Activated CD4-positive, alpha-beta T cell treated with anti-CD3 and anti-CD28 coated beads for 24 hours (primary cell): ENCODE measurements at places on chromosomes 11 and 22.

DNA sequence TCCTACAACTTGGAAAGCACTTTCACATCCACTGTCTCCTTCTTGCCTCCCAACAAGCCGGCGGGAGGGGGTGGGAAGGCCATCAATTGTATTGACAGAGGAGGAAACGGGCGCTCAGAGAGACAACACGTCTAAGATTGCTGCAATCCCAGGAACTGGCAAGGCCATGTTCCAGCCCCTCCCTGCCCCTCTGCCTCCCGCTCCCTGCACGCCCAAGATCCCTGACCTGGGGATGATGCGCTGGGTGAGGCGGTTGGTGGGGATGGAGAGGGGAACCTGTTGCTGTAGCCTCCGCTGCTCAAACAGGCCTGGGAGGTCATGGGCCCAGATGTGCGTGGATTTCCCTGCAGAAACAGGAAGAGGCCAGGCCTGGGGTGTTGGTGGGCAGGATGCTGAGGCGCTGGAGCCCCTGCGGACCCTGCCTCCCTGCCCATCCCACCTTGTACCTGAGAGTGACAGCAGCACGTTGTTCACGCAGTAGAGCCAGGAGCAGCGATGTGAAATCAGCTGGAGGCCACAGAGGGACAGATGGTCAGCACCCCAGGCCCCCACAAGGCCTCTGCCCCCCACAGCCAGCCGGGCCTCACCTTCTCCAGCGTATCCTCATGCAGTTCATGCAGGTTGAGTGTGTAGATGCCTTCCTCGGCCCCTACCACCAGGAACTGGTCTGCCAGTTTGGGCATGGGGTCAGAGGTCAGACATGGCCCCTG lies 6.8 kb downstream of the MAP4K2 start:
- no peak for DNase-seq

- DNase-seq = no peak
Measured at GRCh38 chr11:36381015-36381360, 84.9 kb downstream of the PRR5L start.

DNA sequence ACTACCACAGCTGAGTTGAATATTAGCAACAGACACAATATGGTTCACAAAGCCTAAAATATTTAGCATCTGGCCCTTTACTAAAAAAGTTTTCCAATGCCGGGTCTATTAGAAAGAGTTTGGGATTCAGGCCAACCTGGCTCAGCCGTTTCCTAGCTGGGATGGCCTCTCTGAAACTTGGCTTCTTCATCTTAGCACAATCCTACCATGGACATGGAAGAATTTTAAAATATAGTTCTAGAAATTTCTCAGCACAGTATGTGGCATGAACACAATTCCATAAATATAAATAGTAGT lies 103.8 kb downstream of the RRAS2 start:
- no peak for DNase-seq

DNA sequence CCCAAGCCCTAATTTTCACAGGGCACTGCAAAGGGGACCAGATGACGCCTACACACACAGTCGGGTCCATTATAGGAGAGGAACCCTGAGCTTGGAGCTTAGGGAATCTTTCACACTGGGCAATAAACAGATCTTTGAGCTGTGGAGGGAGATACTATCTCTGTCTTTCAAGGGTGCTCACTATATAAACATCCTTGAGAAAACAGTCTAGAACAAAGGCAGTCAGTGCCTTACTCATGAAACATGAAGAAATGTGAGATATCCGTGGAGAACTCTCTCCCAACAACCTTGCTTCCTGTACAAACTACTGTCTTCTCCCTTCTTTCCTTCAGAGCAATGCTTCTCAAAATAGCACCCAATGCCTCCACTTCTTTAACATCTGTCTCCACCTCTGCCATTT lies 109.0 kb upstream of the APOA1 start:
- no peak for DNase-seq

DNA sequence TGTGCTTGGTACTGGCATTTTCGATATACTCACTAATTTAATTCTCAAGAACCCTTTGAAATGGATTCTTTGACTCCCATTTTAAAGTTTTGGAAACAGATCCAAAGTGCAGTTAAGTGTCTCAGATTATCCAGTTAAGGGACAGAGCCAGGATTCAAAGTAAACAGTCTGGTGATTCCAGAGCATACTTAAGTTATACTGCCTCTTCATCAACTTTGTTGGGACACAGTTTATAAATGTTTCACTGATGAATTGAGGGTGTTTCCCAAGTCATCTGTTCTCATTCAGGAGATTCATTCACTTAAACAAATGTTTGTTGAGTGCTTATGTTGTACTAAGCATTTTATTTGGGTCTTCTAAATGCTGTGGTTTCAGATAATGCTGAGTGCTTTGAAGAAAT lies 17.1 kb downstream of the KDM2A start:
- no peak for DNase-seq

GRCh38 chr11:64734811-64735724 lies 8.9 kb downstream of the RASGRP2 start:
- no peak for DNase-seq

DNA sequence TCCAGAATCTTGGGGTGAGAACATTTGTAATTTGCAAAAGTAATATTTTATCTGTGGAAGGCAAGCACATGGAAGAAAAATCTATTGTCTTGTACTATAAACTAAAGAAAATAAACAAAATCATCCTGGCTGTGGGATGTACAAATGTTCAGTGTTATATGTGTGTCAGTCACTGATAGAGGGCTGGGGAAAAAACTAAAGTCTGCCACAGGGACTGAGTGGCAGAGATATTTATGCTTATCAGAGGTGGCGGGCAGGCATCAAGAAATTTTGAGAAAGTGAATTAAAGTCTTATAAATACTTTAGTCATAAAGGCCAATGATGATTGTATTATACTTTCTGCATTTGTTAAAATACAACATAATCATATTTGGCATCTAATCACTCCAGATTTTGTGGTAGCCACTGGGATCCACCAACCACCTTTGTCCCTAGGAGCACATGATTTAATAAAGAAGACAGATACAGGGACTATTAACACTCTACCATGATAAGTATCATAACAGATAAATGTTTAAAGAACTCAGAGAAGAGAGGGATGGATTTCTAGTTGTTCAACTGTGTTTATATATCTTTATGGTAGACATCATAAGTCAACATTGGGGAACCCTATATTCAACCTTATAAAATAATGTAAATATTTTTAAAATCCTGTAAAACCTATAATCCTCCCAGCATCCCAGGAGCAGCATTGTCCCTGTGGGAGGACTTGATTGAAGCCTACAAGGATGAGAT lies 2.6 kb upstream of the ENDOD1 start:
- DNase-seq = no peak

DNA sequence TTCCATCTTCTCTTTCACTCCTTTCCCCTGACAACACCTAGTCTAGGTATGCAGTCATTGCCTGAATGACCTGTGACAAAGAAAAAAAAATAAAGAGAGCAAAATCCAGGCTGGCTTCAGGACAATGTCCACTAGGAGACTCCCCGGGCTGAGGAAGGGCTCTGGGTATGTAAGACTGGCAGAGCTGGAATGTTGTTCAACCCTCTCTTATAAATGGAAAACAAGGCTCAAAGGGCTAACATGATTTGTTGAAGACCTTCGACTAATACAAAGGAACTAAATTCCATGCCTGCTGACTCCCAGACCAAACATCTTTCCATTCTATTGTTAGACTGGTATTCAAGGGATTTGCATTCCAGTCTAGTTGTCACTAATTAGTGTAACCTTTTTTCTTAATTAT lies 122.2 kb downstream of the ARL14EP start:
- no peak for DNase-seq
